ENCODE measurements at places on chromosomes 3 and 15.

- DNase-seq, result no peak
Observed at GRCh38 chr3:53846134-53846850, at the start of the genes CHDH and IL17RB. Gene CHDH, minus strand, starts transcription at chr3:53846419. Its CDS starts 22,411 bp downstream, at chr3:53824008. Gene IL17RB, plus strand, starts transcription at chr3:53846568. Its CDS starts 21 bp downstream, at chr3:53846589.

DNA sequence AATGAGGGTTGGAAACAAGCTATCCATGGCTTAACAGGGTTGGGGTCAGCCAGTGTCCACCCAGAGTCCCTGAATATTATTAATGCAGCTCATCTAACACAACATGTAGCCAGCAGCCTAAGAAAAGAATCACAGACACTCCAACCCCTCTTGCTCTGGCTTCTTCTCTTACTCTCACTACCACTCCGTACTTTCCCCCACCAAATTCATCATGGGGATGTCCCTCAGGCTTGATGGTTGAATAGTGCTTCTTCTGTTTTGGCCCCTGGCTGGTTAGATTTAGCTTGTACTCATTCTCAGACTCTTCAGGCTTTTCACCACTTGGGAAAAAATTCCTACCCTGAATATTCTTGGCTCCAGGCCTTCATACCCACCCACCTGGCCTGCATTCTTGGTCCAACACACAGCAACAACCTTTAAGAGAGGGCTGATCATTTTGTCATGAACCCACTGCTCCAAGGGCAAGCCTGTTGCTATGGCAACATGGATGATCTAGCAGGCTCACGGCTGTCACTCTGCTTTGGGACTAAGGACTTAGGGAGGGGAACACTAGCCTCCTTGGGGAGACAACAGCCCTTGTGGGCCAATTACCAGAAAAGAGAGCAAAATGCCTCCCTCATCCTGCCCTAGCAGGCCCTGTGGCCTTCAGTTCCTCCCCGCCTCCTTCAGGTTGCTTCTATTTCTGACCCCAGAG is 9.4 kb upstream of the MED12L start:
- DNase-seq, result no peak

GRCh38 chr15:69734699-69735098 is 282.1 kb downstream of the RPLP1 start:
- no peak for DNase-seq

DNA sequence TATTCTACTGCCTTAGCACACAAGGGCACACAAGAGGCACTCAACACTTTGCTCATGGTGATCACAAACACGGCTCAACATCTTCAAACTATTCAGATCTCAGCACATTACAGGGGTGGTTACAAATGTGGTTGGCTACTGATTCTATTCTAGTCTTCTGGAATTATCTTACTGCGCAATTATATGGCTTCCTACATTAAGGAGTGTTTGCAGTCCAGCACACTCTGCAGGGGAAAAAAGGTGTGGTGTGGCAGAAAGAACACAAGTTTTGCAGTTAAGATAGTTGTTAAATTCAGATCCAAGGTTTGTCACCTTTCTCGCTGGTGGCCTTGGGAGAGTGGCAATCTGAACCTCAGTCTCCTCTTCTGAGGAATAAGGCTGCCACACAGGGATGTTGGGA is 31.9 kb downstream of the IGF2BP2 start:
- DNase-seq, result no peak

- DNase-seq, result no peak
Observed at GRCh38 chr15:54131410-54131809, 153.2 kb downstream of the UNC13C start.

DNA sequence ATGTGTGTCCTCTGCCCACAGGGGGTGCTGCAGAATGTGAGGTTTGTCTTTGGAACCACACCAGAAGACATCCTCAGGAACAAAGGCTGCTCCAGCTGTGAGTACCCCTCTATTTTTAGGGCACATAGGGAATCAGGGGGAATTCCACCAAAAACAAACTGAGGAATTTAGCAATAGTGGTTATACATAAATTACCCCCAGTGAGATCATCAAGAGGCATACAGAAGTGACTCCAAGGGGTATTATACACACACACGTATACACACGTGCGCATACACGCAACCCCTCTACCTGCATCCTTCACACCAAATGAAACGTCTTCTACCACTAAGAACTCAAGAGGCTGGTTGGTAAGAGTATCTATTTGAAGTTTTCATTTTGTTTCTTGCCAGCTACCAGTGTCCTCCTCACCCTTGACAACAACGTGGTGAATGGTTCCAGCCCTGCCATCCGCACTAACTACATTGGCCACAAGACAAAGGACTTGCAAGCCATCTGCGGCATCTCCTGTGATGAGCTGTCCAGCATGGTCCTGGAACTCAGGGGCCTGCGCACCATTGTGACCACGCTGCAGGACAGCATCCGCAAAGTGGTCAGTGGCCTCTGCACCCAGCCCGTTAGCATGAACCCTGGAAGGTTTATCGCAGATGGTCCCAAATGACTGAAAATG is 2.9 kb downstream of the THBS1 start:
- DNase-seq, result no peak

- DNase-seq, result no peak
Observed at GRCh38 chr15:52113235-52113634, 660 bp upstream of the BCL2L10 start.

DNA sequence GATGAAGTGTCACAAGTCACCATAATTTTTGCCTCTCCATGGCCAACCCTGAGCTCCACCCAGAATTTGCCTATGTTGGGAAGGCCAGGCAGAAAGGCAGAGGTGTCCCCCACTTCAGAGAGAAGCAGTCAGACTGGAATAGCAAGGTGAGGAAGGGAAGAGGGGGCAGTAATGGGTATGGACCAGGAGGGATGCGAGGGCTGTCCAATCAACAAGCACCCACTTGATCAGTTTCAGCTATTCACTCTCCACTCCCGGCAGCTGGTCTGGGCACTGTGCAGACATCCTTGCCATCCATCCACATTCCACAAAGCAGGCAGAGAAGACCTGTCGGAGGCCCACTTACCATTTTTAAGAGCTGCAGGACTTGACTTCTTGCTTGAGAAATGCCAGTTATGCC is 43.5 kb upstream of the CTNNB1 start:
- DNase-seq, result no peak
